ENCODE measurements at places on chromosomes 3 and 15.

- DNase-seq, result no peak
These were observed 97.8 kb downstream of the HMG20A start for GRCh38 chr15:77518458-77518857.

- no peak for DNase-seq
These were observed 32.1 kb downstream of the CYFIP1 start for GRCh38 chr15:22948056-22948455.

GRCh38 chr3:123070510-123070909 lies 3.7 kb downstream of the PDIA5 start:
- DNase-seq, result no peak

- no peak for DNase-seq
These were observed 56.4 kb upstream of the NR2F2 start for GRCh38 chr15:96274087-96274440.

GRCh38 chr3:148551767-148552260 lies 145.9 kb upstream of the AGTR1 start:
- no peak for DNase-seq

- DNase-seq, result no peak
These were observed 10.7 kb downstream of the GORASP1 start for GRCh38 chr3:39096775-39097174.
